ENCODE measurements at places on chromosomes 12 and 14.

- no peak for DNase-seq
These were observed 333.7 kb downstream of the PCNX1 start for GRCh38 chr14:71240866-71241520.

DNA sequence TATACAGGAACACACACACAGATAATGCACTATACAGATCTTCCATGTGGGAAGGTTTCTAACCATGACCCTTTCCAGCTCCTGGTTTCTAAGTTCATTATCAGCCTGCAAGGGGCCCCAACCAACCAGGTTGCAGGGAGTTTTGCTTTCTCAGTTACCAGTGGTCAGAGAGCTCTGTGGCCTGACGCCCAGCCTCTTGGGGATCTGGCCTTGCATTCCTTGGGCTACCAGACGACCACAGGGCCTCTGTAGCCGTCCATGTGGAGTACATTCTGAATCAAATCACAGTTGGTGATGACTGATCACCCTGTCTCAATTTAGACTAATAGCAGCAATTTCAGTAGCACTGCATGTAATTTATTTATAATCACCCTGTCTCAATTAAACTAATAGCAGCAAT is 47.5 kb downstream of the PAH start:
- DNase-seq, result no peak

- no peak for DNase-seq
These were observed 25.5 kb upstream of the DIO3 start for GRCh38 chr14:101535701-101536207.

DNA sequence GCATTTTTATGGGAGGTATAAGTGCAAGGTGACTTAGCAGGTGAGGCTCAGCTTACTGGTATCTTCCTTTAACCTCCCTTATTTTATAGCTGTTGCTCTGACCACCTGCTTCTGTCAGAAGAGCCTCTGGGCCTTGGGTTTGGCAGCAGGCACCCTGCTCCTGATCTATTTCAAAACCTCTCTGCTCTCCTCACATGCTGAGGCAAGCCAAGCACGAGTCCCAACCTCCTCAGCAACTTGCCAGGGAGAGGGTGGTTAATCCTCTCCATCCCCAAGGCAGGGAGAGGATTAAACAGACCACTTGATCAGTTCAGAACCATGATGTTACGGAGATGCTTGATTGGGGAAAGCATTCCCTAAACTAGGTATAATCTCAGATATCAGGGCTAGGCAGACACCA is 5.4 kb downstream of the PLEKHH1 start:
- no peak for DNase-seq

GRCh38 chr14:23613242-23614070 is 22.7 kb upstream of the DHRS2 start:
- no peak for DNase-seq

GRCh38 chr14:94391281-94391975 is 3.0 kb upstream of the SERPINA1 start:
- DNase-seq, result no peak

DNA sequence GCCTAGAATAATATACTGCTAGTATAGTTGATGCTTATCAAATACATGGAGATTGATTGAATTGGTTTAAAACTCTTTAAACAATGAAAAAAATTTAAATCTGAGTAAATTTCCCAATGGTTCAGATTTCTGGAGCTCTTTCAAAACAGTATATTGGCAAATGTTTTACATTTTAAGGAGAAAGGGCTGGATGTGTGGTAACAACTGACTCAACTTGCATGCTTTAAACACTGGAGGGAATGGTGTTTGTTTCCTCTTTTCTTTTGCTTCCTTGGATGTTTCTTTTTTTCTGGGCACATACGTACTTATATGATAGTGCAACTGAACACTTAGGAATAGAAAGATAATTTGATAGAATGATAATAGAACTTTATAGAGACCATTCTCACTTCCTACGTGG is 73.8 kb upstream of the RFX4 start:
- no peak for DNase-seq

DNA sequence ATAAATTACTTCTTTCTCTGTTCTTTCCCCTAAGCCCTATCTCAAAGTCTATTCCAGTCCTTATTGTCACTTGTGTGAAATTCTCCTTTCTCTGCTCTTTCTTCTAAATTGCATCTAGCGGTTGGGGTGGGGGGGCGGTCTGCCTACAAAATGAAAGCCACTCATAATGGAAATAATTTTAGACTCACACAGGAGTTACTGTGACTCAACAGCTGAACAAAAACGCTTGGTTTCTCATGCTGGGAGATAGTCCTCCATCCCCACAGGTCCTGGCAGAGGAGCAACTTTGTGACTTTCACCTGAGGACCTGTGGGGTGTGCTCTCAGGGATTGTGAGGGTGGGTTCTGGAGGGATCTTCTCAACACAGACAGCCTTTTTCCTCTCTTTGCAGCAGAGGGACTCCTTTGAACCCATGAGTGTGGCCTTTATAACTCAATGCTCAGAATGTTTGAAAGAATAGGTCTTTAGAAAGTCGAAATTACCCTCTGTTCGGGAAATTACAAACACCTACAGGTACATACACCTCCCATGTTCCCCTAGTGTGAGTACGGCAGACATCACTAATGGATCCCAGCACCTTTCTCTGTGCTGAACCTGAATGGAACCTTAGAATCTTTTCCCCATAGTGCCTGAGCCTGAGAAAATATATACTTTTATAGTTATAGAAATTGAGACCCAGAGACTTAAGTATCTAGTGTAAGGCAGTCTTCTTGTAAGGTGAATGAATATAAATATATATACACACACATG is 109.7 kb downstream of the CHST11 start:
- peak; percentile 64 for DNase-seq

DNA sequence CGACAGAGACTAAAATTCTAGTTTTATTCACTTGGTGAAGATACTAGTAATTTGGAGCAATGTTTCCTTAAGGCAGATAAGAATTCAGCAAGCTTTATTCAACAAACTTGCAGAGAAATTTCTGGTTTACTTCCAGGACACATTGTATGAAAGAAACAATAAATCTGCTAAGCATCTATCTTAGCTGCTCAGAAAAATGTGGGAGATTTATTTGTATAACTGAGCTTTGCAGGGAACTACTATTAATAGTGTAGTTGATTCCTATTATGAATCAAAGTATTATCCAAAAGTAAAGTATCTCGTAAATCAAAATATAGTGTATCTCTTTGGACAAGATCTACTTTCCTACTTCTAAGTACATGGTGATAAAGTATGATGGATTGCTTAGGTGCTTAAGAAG is 239.4 kb upstream of the TMTC1 start:
- no peak for DNase-seq

DNA sequence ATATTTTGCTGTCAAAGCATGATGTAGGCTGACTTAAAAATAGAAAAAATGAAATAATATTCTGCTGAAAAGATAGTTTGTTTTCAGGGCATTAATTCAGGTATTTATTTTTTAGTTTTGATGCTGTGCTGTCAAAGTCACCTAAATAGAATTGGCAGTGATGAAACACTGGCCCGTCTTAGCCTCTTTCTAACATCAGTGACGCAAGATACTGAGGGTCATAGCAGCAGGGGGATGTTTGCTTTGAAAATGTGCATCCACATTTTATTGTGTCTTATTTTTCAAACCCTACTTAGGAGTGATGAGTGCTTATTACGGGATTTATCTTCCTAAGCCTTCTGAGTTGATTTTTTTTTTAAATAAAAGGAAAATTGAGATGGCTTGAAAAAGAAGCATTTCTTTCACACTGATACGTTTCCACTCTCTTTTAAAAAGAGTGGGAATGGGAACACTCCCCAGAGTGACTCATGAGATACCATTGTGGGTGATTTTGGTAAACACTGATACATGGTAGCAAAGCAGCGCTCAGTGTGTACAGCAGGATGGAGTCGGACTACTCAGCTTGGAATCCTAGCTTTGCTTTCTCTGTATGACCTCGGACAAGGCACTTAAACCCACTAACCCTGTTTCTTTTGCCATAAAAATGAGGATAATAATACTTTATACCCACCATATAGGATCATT is 290.8 kb downstream of the ERC1 start:
- no peak for DNase-seq

DNA sequence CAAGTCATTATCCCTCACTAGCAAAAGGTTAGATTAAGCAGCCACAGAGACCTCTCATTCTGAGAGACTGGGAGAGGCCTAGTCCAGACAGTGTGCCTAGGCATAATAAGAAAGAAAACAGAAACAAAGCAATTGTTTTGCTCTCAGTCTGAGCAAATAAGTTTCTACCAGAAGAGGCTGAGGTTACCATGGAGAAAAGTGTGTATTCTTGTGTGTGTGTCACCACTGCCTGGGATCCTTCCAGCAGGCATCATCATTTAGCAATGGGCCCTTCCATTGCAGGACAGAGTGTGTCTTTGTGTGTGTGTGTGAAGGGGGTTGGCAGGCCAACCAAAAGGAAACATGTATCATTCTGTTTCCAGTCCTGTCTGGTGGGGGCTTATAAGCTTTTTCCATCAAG is 3.7 kb downstream of the EFS start:
- DNase-seq, result peak; percentile 10

DNA sequence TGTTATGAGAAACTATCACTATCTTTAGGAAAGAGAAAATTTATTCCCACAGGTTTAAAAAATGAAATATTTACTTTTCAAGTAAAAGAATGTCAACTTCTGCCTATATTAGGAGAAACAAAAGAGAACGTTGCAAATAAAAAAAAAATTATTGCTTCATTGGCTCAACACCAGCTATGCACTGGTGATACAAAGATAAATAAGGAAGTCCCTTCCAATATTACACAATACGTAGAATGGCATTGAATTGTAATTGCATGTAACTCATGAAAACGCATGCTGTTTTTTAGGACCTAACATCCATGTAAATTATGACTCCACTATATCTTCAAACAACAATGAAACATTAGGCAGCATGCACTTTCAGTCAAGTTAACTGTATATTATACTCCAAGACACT is 56.4 kb upstream of the RERGL start:
- no peak for DNase-seq

GRCh38 chr12:96354326-96354725 is 45.9 kb downstream of the CDK17 start:
- DNase-seq, result no peak

- DNase-seq, result no peak
These were observed 278.9 kb downstream of the DPF3 start for GRCh38 chr14:72614891-72615415.

DNA sequence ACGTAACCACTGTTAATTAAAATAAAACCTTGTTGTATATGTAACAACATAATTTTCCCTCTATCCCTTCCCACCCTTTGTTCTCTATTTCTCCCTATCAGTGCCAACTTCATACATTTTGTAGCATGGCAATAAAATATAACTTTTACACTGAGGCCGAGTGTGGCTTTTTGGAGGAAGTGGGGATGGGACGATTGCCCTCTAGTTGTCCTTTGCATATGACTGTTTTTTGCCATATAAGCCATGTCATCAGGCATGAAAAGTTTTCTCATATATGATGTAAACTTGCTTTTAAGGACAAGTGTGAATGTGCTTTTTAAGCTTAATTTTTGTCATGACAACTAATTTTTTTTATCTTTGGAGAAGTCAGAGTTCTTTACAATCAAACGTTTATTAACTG is 6.2 kb upstream of the CCT2 start:
- DNase-seq, result no peak

GRCh38 chr14:87899228-87899627 is 93.8 kb downstream of the GALC start:
- no peak for DNase-seq

DNA sequence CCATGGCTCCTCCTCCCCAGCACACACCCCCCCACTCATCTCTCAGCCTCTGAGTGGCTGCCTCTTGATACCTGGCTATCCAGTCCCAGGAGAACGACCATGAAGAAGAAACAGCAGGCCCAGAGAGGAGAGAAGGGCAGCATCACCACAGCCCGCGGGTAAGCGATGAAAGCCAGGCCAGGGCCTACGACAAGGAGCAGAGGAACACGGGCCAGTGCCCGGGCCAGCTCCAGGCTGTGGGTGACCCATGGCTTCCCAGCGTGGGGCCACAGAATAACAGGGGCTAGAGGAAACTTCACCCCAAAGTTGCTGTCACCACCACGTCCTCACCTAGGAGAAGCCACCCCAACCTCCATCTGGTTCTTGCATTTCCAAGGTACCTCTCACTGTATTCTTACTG is 10.4 kb upstream of the SLC6A12 start:
- DNase-seq, result no peak
